Karpas-422 (cell line): ENCODE measurements at places on chromosomes 2 and 18.

DNA sequence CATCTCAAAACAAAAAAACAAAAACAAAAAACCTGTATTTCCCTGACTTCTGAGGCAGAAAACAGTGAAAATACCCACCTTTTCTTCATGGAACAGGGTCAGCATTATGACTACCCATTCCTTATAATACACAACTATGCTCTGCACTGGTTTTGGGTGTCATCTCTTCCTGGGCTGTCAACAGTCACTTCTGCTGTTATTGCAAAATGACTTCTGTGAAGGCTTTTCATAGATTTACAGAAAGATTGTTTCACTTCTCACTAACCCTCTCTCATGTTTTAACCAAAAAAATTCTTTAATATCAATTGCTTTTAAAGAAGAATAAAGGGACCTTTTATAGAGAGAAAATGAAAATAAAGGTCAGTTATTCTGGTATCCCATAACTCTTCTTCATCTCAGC lies 26.5 kb upstream of the PIK3C3 start:
- no peak for DNase-seq

DNA sequence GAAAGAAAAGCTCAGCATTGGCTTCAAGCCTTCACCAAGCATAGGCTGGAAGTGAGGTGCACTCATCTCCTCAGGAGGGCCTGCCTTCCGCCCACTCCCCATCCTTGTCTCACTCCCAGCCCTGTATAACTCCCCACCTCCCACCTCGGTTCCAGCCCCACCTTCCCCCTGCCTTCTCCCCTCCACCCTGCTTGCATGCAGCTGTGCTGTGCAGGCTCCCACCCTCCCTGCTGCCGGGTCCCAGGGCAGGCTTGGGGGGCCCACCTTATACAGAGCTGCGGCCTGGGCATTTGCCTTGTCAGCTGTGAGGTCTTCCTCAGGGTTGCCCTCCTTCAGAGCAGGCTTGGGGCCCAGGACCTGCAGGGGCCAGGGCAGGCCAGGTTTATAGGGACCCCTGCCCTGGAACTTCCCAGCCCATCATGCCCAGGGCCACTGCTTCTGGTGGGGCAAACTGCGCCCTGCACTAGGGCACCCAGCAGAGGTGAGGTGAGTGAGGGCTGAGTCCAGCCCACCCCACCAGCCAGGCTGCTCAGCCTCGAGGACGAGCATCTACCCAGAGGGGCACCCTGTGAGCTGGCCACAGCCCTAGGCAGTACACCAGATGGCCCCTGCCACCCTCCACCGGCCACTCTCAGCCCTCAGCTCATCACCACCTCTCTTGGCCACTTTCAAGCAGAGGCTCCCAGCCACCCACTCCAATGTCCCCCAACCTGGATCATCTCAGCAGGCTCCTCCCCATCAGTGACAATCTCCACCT lies 11.6 kb downstream of the CAPG start:
- DNase-seq, result no peak

- no peak for DNase-seq
These were observed 155.7 kb downstream of the DTNB start for GRCh38 chr2:25517701-25518100.

DNA sequence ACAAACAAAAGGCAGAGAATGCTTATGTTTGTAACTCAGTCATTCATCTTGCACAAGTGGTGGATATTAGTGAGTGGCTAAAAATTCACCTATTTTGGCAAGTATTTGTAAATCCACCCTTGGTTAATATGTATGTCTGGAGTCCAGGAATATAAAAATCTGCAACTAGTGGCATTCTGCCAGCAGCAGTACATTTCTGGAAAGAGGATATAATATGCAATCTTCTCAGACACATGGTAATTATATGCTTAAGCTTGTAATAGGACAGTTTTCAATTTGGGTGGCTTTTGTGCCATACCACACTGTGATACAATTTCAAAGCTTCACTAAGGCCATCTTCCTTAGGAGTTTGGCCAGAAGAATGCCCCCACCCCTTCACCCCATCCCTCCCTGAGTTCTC lies 693.3 kb downstream of the MBD2 start:
- DNase-seq, result no peak

GRCh38 chr2:158932131-158932645 lies 36.3 kb upstream of the TANC1 start:
- no peak for DNase-seq

DNA sequence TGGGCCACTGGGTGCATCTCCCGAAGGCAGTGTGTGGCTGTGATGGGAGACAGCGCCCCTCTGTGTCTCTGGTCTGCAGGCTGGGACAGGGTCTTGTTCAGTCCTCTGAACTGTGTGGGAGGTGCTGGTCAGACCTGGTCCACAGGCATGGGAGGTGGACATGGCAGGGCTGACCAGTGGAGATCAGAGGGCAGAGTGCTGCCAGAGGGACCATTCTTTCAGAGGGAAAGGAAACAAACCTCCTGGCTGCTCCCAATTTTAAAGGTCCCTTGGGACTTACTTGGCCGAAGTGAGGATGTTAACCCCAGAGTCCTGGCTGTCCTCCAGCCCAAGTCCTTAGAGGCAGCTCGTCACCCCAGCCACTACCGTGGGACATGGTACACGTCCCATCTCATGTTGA lies 4.0 kb downstream of the CAPN13 start:
- DNase-seq, result no peak

DNA sequence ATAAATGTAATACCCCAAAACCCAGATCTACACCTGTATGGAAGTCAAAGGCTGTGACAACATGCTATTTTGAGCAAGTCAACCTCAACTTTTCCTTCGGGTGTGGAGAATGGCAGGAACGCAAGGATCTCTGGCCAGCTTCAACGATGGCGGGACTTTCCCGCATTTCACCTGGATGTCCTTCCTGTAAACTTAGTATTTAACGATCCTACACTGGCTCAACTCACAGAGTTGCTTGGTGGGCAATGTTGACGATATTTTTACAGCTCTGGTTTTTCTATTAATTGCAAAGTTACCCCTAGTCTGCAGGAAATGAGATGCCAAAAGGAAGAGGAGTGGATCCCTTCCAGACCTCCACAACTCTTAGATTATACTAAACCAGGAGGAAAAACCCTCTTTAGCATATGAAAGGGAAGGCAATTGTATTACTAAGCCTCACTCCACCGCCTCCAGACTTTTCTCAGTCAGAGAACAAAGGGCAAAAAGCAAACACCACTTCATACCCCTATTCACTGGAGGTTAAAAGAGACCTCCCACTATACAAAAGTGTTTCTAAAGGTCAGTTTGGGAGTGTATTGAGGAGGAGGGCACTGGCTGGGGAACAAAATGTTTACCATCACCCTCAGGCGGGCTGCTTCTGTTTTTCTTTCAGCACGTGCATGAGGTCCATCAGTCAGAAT lies 56.5 kb upstream of the ACVR1 start:
- no peak for DNase-seq

- DNase-seq, result peak; percentile 83
These were observed 233.7 kb downstream of the METTL4 start for GRCh38 chr18:2337552-2338141.

- no peak for DNase-seq
These were observed 337.2 kb downstream of the PAX3 start for GRCh38 chr2:221961561-221961960.

- DNase-seq, result no peak
These were observed 6.4 kb downstream of the TWIST2 start for GRCh38 chr2:238854246-238854645.

GRCh38 chr18:77676910-77677309 lies 427.3 kb downstream of the GALR1 start:
- DNase-seq, result no peak

DNA sequence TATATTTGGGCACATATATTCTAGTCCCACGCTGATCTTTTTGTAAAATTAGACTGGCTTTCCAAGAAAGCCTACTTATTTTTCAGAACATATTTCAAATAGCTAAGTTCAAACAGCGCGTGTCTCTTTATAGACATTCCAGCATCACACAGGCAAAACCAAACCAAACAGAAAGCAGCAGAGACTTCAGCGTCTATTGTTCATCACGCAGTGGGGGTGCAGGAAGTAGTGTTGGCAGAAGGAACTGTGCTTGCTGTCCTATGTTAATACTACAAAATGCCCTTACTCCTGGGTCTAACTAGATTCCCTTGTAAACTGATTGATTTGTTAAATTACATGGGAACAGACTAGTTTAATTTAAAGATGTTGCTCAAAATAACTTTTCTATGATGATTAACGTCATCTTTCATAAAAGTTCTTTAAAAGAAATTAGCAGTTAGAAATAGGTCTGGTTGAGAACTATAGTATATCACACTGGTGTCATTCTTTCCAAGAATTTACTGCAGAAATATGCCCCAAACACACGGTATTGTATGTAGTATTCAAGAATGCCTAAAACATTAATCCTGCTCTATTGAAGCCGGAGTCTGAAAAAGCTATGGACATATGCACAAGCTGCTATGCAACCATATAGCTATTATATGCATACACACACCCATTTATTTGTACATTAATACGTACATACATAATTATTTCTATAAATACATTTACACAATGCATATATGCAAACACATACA lies 436.3 kb downstream of the CBLN2 start:
- no peak for DNase-seq

GRCh38 chr2:23207871-23208270 lies 177.1 kb upstream of the KLHL29 start:
- no peak for DNase-seq

DNA sequence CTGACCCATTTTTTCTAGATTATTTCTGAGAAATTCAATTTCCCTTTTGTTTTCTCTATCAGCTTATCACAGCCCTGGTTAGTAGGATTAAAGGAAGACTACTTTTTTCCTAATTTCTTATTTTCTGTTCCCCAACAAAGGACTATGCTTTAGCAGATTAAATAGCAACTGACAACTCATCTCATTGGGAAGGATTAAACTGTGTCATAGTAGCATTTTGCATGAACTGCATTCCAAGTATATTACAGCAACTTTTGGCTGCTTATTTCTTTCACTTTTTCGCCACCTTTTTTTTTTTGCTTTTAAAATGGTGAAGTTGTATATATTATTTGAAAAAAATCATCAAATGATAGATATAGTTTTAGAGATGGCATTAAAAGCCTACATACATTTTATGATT lies 570.3 kb downstream of the FBXO15 start:
- no peak for DNase-seq

- DNase-seq, result no peak
These were observed 1038.0 kb upstream of the PIK3C3 start for GRCh38 chr18:40917056-40917455.

GRCh38 chr2:74856004-74856578 lies 22.2 kb downstream of the HK2 start:
- DNase-seq, result no peak

- peak; percentile 65 for DNase-seq
These were observed at the start of gene RHOB for GRCh38 chr2:20446917-20447436. TSS of gene RHOB (plus strand) at chr2:20447074. CDS start at chr2:20447466, 392 bp downstream.

DNA sequence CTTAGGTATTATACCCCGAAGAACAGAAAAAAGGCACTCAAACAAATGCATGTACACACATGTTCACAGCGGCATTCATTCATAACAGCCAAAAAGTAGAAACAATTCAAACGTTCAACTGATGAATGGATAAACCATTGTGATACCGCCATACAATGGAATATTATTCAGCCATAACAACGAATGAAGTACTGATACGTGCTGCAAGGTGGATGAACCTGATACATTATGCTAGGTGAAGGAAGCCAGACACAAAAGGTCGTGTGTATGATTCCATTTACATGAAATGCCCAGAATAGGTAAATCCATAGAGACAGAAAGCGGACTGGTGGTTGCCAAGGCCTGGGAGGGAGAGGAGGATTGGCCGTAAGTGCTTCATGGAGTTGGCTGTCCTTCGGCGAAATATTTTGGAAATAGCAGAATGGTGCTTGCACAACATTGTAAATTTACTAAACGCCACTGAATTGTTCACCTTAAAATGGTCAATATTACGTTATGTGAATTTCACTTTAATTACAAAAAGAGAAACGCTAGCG lies 750 bp upstream of the RMP24 start:
- no peak for DNase-seq

DNA sequence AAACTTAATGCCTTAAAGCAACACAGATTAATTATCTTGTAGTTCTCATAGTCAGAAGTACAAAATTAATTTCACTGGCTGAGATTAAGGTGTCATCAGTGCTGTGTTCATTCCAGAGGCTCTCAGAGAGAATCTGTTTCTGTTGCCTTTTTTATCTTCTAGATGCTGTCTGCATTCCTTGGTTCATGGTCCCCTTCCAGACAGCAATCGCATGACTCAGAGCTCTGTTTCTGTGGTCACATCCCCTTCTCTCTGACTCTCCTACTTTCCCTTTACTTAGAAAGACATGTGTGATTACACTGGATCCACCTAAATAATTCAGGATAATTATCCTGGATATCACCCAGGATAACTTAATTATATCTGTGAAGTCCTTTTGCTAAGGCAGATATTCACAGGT lies 148.6 kb downstream of the MAIP1 start:
- DNase-seq, result no peak

- no peak for DNase-seq
These were observed 91.1 kb upstream of the FZD7 start for GRCh38 chr2:201942531-201942930.

DNA sequence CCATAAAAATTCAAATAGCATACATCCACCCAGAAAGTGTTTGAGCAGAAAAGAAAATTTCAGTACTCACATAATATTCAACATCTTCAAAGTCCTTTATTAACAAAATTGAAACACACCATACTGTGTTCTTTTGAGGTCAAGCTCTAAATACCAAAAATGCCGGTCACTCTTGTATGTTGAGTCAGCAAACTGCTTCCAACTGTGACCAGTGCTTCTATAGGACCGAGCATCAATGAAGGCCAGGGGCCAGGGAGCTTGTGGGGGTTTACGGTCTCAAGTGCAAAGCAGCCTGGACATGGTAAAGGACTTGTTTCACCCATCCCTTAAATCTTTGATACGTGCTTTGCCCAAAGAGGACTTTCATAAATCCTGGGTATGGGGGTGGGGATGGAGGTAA lies 112.7 kb upstream of the REV1 start:
- no peak for DNase-seq

GRCh38 chr2:230757476-230757875 lies 44.8 kb downstream of the CAB39 start:
- no peak for DNase-seq

GRCh38 chr2:73907840-73908452 lies 15.1 kb downstream of the ACTG2 start:
- peak; percentile 85 for DNase-seq

- no peak for DNase-seq
These were observed 150.8 kb downstream of the PXDN start for GRCh38 chr2:1593371-1594122.

- no peak for DNase-seq
These were observed 616.8 kb upstream of the VRK2 start for GRCh38 chr2:57429831-57430230.

- no peak for DNase-seq
These were observed 43.0 kb downstream of the ANKRD36B start for GRCh38 chr2:97546711-97547110.

- DNase-seq, result no peak
These were observed 1061.5 kb downstream of the CNTNAP5 start for GRCh38 chr2:125086313-125087184.
